Activated T-cell treated with anti-CD3 and anti-CD28 coated beads for 4 hours (primary cell): ENCODE measurements at places on chromosomes 3 and 15.

GRCh38 chr3:71012971-71013370 lies 570.6 kb downstream of the FOXP1 start:
- DNase-seq, result no peak

DNA sequence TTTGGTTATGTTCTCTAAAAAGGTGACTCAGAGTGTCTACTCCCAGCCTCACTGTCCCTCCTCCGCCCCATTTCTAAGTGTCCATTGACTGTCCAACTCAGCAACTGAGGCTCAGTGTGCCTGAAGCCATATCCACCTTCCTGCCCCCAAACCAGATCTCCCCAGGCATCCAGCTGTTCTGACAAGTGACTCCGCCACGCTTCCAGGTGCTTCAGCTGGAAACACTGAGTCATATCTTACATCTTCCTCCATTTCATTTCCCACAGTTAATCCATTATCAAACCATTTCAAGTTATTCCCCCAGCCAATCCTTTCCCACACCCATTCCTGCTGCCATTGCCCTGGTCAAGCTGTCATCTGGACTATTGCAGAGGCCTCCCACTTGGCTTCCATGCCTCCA lies 17.1 kb downstream of the MAGEF1 start:
- DNase-seq, result no peak

DNA sequence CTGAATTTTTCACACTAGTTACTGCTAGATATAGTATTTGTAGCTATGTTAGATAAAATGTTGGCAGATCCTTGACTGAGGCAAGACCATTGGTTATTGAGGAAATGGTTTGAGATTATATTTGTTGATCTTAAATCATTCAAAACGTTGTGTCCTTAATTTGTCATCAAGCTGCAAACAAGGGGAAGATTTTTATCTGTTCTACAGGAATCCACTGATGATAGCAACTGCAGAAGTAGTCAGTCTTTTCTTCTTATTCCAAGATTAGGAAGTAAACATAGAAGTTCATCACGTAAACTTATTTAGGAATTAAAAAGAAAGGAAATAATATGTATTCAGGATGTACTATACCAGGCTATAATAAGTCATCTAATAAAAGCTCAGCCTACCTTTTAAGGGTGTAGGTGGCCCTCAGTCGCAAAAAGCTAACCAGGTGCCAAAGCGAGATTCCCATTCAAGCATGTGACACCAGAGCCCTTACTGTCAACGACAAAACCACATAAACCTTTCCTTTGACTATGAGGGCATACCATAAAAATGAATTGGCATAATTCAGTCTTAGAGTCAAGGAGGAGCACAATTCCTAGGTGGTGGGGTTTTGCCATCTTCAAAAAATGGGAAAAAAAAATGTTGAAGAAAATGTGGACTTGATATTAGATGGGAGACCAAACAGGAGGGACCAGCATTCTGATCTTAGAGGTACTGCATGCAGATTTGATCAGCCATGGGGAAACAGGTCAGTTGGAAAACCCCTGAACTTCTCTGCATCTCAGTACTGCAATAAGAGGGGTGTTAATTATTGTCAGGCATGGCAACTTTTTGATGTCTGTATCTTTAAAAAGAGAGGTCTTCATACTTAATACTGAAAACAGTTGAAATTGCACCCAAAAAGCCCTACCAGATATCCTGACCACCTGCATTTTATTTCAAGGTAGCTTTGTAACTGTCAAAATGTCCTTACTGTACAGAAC lies 212.5 kb upstream of the UBE2E1 start:
- no peak for DNase-seq

GRCh38 chr3:12193485-12194165 lies 34.9 kb upstream of the TIMP4 start:
- no peak for DNase-seq

GRCh38 chr3:149129326-149130205 lies at the start of gene HPS3:
Gene HPS3, plus strand, starts transcription at chr3:149129638. Its CDS starts 86 bp downstream, at chr3:149129724.
- peak; percentile 65 for DNase-seq

- no peak for DNase-seq
Observed at GRCh38 chr3:194541483-194541882, 54.7 kb upstream of the ATP13A3 start.

DNA sequence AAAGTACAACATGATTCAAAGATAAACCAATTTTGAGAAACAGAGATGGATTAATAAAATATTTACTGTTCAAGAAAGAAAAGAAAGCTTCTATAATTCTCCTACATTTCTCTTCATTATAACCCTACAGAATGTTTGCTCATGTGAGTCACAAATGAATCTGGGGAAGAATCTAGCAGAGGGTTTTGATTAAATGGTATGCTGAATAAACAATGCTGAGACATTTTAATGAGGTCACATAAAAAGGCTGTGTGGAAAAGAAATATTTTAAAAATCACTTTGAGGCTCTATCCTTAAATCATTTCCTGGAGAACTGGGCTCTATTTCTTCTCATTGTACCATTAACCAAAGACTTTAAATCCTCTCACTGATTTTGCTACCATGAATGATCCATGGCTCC lies 727.7 kb downstream of the NTRK3 start:
- no peak for DNase-seq

- peak; percentile 55 for DNase-seq
Observed at GRCh38 chr3:187679638-187680396, 9.6 kb upstream of the SST start.

DNA sequence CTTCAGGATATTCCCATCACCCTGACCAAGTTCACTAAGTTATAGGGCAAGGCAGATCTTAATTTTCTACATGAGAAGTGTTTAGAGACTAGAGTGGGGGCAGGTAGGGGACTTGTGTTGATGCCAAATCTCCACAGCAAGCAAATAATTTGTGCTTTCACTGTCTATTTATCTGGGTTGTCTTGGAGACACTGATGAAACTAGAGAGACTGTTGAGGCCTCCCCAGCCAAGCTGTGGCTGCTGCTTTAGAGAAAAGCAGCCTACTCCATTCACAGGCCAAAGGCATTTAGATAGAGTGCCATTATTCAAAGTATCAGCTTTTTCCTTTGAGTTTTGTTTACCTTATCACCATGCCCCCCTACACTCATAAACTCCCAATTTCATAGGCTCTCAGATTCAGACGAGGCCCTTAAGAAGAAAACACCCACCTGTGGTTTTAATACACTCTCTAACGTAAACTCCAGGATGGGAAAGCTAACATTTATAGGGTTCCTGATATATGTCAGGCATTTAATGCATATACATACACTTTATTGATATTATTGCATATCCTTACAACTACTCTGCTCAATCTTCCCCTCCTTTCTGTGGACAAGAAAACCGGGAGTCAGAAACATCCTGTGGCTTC lies 130.4 kb upstream of the FOXB1 start:
- no peak for DNase-seq

DNA sequence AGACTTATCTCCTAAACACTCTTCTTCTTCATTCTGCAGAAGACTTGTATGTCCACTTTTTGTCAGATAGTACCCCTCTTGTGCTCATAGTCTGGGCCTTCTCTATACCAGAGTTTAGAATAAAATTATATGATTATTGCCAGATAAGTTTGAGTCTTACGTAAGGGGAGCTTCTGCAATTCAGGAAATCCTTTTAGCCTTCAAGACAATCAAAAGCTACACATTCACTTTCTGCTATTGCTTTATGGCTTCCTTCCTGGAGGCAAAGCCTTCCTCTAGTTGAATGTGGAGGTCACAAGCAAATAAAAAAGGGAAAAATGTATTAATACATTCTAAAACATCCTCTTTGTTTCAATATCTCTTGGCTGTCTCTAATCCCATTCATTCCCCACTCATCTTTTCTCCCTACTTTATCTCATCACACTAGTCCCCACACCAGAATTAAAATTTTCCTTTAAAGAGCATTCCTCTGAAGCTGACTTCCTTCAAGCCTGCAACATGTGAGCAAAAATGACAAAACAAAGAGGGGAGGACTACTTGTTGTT lies 186.8 kb downstream of the CPNE4 start:
- no peak for DNase-seq

DNA sequence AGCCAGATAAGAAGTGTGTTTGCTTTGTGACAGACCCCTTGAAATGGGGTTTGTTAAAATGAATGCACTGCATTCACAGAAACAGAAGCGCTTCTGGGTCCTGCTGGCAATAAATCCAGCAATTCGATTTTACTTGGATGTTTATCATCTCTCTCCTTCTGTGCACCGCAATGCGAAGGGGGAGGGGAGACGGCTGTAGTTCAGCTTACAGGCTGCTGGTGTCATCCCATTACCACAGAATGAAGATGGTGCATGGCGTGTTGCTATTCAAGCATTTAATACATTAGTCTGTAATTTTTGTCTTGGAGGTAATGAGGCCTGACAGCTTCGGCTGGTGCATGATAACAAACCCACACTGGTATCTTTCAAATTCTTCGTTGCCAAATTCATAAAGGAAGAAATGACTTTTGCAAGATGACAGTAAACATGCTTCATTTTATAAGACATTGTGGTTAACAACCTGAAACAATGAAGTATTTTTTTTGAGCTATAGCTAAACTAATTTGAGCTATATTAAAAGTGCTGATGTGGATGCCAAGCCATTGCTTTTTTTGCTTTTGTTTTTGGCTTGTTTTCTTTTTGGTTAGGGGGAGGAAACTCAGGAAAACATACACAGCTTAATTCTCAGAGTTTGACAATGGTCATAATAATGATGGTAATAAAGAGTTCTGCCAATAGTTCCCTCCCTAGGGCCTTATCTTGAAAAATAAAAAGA lies 418.3 kb downstream of the OTOL1 start:
- DNase-seq, result no peak

- no peak for DNase-seq
Observed at GRCh38 chr3:53773021-53773436, 73.2 kb downstream of the CHDH start.

DNA sequence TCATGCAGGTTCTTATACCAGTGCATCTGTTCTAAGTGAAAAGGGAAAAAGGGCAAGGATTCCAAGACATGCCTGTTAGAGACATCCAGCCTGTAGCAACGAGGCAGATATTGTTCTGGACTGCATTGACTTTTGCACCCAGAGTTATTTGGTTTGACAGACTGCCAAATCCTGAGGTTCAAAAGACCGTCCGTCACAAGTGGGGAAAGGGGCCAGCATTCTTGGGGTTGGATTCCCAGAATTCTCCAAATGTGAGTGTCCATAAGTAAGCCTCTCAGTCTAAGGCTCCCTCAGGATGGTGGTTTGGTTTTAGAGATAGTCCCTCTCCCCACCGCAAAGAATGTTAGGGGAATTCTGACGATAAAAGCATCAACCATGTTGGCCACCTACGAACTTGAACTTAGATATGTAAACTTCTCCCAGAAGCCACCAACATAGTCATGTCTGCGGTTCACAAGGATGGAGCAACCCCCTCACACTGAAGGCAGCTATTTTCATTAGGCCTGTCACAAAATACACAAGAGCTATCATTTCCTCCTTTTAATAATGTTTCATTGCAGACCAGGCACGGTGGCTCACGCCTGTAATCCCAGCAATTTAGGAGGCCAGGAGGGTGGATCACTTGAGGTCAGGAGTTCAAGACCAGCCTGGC lies 13.6 kb upstream of the LACTB start:
- DNase-seq, result no peak
